Pulmonary artery endothelial cell (primary cell): ENCODE measurements at places on chromosomes 3 and 15. TPM values are rescaled to one million over a fixed set of nuclear protein-coding genes. Genes with fewer than 3 reads are reported as not detected.

SSUH2 gene
- not detected in 2 replicates for total RNA-seq

SLC28A1 gene
- not detected in 2 replicates for total RNA-seq

TRPM1 gene
- total RNA-seq: 0.25 and 0.26 TPM in 2 replicates

CSPG4 gene
- under 0.01 and 0.04 TPM in 2 replicates for total RNA-seq

ITIH3 gene
- total RNA-seq: not detected in 2 replicates
